ENCODE measurements at places on chromosomes 12 and 14.

DNA sequence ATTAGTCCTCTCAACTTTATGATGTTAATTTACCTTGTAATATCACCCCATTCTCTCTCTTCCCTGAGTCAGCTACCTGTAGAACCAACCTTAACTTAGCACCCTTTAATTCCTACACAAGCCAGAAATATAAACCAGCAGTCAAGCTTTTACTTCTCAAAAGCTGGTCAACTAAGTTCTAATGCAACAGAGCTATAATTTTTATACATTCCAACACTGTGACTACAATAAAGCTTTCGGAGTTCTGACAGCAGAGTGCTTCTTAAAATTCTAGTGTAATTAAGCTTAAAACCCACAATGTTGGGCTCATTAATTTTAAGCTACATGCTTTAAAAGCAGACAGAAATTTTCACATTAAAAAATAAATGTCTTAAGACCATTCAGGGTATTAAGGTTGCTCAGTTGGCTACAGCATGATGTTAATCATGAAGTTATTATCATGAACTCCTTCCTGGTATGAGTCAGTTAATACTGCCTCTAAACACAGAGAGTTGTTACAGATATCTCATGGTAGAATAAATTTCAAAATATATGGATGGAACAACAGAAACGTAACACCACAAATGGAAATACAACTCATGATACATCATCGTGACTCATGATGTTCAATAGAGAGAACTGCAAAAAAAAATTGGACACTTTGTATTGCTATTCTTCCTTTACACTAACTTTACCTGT, 126.7 kb downstream of the EPS8 start:
- no peak for DNase-seq

DNA sequence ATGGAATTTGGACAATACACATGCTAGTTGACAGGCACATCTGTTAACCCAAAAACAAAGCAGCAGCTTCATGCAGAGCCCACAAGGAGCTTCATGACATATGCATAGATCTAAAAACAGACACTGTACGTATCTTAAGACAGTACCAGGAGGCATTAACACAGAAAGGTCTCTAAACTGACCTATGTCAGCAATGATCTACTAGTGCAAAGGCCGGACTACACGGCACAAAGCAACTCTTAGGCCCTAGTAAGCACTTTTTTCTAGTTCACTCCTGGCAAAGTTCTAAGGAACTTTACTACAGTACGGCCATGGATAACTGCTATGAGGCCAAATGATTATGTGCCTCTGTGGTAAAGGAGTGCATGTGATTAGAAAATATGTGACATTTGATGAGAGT, 8.4 kb upstream of the KANSL2 start:
- DNase-seq, result no peak

GRCh38 chr14:31936115-31936514, 141.0 kb upstream of the ARHGAP5 start:
- DNase-seq, result no peak

DNA sequence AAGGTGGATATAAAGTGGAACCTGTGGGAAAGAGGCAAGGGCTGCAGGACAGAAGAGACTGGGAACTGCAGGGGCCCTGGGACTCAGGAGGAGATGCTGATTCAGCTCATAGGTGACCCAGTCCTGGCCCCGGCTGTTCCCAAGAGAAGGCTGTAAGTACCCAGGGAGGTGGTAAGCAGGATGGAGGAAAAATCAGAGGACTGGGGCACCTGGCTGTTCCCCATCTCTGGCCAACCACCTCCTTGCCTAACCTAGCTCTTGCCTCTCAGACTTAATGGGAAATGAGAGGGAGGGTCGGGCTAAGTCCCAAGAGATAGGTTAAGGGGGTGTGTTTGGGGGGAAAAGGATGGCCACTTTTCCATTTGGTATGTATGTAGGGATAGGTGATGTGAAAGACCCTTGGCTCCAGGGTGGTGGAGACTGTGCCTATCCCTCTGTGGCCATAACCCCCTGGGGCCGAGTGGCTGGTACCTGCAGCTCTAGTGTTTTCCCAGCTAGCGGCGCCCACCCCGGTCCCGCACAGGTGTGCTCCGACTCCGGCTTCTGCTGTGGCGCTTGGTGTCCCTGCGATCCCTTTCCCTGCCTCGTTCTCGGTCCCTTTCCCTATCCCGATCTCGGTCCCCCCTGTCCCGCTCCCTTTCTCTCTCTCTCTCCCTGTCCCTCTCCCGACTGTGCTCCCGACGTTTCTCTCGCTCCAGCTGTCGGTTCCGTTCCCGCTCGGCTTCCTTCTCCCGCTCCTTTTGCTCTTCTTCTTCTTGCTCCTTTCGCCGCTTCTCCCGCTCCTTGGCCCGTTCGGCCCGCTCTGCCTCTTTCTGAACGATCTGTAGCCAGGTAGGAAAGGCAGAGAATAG, 1.6 kb upstream of the CDH24 start:
- no peak for DNase-seq

DNA sequence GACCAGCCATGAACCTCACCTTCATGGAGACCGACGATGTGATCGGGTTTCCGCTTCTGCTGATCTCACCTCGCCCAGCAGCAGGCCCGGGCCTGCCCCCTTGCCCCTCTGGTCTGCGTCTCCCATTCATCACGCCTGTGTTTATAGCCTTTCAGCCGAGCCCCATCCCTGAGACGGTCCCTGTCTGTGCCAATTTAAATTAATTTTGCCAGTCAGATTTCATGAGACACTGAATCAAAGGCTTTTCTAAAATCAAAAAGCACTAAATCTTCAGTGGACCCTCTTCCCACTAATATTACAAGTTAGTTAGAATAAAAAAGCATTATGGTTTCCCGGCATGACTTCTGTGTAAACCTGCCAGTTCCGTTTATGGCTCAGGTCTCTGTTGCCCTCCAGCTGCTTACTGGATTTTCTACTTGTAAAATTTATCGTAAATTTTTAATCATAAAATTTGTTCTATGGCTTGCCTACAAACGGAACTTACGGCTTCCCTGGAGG, 155.9 kb downstream of the ESRRB start:
- DNase-seq, result no peak

DNA sequence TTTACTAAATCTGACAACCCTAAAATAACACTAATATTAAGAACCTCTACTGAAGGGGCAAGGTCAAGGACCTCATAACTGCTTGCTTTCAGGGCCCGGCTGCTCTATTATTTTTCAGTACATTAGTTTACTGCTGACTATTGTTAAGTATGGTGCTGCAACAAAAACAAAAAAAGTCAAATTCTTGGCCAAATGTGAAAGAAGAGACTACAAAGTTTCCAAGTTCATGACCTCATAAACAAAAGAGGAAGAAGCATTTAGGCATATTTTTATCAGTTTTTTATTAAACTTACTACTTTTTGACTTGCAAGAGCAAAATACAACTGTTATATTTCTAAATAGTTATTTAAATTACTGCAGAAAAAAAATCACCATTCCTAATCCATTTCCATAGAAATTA, 109.8 kb upstream of the GPHB5 start:
- DNase-seq, result no peak

DNA sequence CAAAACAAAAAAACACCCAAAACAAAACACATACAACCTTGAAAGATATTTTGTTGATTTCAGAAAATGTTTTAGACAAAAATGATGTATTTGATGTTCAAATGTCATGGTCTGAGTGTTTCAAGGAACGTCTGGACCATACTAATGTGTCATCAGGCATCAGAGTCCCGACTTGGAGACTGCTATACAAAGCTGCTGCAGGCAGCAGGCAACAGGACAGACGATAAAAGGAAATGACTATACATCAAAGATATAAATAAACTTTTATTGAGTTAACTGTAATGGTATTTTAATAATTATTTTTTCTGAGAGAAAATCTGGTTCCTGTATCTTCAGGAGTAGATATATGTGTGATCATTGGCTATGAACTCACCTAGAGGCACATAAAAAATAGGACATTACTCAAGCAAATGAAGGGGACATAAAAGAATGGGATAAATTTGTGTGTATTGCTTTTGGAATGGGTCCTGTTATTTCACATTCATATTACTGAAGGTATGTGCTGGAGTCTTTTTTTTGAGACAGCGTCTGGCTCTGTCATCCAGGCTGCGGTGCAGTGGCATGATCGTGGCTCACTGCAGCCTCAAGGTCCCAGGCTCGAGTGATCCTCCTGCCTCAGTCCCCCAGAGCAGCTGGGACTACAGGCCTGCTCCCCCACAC, 87.3 kb upstream of the HECTD1 start:
- DNase-seq, result no peak

DNA sequence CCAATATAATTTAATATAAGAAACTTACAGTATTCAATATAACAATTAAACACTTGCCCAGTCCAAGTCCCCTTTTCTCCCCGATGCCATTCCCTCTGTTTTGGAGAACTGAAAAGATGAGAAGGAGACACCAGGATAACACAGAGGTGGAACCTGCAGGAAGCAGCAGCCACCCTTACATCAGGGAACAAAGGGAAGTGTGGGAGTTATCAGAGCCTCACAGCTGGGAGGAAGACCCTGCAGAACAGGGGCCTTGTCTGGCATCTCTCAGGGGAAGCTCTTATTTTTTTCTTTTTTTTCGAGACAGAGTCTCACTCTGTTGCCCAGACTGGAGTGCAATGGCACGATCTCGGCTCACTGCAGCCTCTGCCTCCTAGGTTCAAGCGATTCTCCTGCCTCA, 52.6 kb downstream of the CALM1 start:
- no peak for DNase-seq

- no peak for DNase-seq
Measured at GRCh38 chr14:105161309-105161708, 7.3 kb downstream of the JAG2 start.

- DNase-seq, result no peak
Measured at GRCh38 chr14:100671906-100672305, 54.8 kb upstream of the DLK1 start.

- no peak for DNase-seq
Measured at GRCh38 chr12:42213023-42213422, 25.0 kb downstream of the YAF2 start.

DNA sequence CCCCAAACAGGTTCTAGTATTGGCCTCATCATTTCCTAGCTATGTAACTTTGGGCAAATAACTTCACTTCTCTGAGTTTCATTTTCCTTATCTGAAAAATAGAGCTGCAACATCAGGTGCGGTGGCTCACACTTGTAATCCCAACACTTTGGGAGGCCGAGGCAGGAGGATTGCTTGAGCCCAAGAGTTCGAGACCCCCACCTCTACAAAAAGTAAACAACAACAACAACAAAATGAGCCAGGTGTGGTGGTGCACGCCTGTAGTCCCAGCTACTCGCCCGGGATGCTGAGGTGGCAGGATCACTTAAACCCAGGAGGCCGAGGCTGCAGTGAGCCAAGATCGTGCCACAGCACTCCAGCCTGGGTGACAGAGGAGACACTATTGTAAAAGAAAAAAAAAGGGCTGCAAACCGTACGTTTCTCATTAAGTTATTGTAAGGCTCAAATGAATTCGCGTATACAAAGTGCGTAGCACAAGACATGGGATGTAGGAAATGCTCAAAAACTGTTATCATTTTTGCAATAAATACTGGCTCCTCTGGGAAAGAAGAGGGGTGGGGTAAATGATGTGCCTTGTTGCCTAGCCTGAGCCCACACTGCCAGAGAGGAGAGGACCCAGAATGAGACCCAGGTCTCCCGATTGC, 903 bp downstream of the C12orf76 start:
- no peak for DNase-seq

DNA sequence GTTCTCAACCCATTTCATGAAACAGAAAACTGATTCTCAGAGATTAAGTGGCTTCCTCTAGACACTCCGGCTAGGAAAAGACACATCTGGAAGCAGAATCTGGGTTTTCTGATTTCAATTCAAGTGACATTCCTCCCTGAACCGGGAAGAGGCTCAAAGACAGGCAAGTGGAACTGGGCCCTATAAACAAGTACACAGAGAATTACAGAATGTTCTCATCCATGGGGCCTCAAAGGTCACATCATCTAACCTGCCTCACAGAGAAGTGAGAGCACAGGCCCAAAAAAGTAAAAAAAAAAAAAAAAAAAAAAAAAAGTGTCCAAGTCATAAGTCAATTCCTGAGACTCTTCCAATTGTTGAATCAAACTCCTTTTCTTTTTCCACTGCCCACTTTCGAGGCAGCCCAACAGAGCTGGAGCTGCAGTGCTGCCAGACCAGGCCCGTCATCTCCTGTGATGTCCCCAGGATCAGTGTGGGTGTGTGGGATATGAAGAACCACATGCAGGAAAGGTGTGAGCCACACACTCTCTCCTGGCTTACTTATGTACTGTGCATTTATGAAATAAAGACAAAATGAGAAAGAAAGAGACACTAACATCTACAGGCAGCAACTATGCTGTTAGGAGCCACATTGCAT, 2.8 kb upstream of the KRT1 start:
- DNase-seq, result no peak

DNA sequence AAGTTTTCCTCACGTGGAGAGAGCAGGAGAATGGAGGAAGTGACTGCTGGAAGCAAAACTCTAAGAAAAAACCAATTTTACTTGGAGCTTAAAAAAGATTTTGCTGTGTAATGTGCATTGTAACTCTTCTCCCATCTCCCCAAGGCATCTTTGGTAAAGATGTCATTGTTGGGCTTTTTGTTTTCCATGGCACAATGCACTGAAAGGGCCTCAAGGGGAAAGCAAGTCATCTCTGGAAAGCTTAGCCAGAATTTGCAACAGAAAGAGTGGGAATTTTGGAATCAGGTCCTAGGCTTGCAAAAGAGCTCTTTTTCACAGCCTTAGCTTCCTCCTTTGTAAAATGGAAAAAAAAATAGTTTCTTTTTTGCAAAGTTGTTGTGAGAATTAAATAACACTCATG, 7.9 kb upstream of the PPM1A start:
- DNase-seq, result no peak

DNA sequence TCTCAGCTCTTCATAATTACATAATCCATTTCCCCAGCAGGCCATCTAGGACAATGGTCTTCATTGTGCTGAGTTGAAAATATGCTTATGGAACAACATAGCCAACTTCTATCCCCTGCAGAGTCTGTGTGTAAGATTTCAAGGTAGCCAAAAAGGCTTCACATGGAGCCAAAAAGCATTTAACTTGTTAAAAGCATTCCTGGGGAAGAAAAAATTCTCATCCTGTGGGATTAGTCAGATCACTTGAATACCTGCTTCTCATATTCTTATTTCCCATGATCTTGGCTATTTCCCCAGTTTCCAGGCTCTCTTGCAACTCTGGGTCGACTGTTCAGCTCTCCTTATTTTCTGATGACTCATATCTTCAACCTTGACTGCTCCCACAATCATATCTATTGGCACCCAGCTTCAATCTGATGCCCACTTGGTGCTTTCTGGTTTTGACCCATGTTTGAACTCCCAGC, 178.9 kb downstream of the KLHL28 start:
- DNase-seq, result no peak

- DNase-seq, result no peak
Measured at GRCh38 chr14:73778736-73779135, 64.6 kb upstream of the PNMA1 start.

All from WTC11 (cell line).